Psoas muscle (tissue), 8 donors: ENCODE measurements at places on chromosomes 7 and 10. TPM values are rescaled to one million over a fixed set of nuclear protein-coding genes. Genes with fewer than 3 reads are reported as not detected.

The AASS gene
- total RNA-seq, result 9.6 TPM

DNA sequence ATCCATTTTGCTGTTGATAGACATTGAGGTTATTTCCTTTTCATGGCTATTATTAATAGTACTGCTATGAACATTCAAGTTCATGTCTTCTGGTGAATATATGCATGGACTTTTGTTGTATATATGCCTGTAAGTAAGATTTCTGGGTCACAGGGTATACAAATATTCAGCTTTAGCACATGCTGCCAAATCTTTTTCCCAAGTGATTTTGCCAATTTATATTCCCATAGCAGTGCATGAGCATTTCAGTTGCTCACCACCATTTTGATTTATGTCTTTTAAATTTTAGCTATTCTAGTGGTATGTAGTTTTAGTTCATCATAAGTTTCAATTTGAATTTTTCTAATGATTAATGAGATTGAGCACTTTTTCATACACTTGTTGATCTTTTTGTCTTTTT is 59.9 kb downstream of the CALD1 start:
- no peaks in the 10 kb centered on the region for H3K4me1 ChIP-seq
- DNase-seq, result no peak
- H3K27me3 ChIP-seq, result no peaks in the 10 kb centered on the region
- H3K4me3 ChIP-seq, result no peak overlapping the region

DNA sequence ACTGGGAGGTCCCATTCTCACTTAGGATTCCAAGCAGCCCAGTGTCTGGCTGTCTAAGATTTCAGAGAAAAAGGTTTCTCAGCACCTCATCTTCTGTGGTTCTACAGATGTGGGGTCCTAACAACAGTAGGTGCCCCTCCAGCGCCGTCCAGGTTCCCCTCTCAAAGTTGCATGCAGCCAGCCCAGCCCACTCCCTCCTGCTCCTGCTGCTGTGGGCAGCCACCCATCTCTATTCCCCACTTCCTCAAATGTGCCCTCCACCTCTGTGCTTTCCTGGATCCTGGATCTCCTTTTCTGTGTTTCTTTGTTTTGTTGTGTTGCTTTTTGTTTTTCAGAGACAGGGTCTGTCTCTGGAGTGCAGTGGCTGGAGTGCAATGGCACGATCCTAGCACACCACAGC is 13.3 kb upstream of the SLC18A3 start:
- no peaks in the 10 kb centered on the region for H3K4me1 ChIP-seq
- DNase-seq, result no peak
- no peak overlapping the region for H3K4me3 ChIP-seq
- H3K27me3 ChIP-seq, result peaks cover 10% of the 10 kb centered on the region
- no peaks in the 10 kb centered on the region for H3K36me3 ChIP-seq

The HDAC9 gene
- 16.8 TPM for total RNA-seq

GRCh38 chr7:150411606-150412005 is 32.5 kb downstream of the ZNF775 start:
- no peak overlapping the region for H3K27ac ChIP-seq
- H3K27me3 ChIP-seq, result no peaks in the 10 kb centered on the region
- H3K4me3 ChIP-seq, result no peak overlapping the region
- DNase-seq, result peak; percentile 30
- H3K4me1 ChIP-seq, result no peaks in the 10 kb centered on the region

- H3K27ac ChIP-seq, result no peak overlapping the region
- no peak overlapping the region for H3K4me3 ChIP-seq
- no peaks in the 10 kb centered on the region for H3K27me3 ChIP-seq
- no peak for DNase-seq
- no peaks in the 10 kb centered on the region for H3K36me3 ChIP-seq
Observed at GRCh38 chr10:60413306-60414012, 23.8 kb upstream of the ANK3 start.

The ADGRA1 gene
- total RNA-seq, result 0.84 TPM

- H3K27ac ChIP-seq, result no peak overlapping the region
- no peaks in the 10 kb centered on the region for H3K36me3 ChIP-seq
- DNase-seq, result no peak
Observed at GRCh38 chr10:126503392-126504062, 115.2 kb upstream of the ADAM12 start.

GRCh38 chr10:2858452-2858851 is 208.9 kb upstream of the PFKP start:
- no peak overlapping the region for H3K27ac ChIP-seq
- H3K4me1 ChIP-seq, result no peaks in the 10 kb centered on the region
- no peak for DNase-seq
- no peaks in the 10 kb centered on the region for H3K27me3 ChIP-seq
- no peak overlapping the region for H3K4me3 ChIP-seq
